Upper lobe of right lung (tissue), 1 donor: ENCODE measurements at places on chromosomes 12 and 14. TPM values are rescaled to one million over a fixed set of nuclear protein-coding genes. Genes with fewer than 3 reads are reported as not detected.

Gene MAP1LC3B2
- not detected for total RNA-seq

Gene OLR1
- 96.1 TPM for total RNA-seq

Gene ERP27
- 9.7 TPM for total RNA-seq

Gene DHH
- total RNA-seq, result 2.1 TPM

Gene MYO1A
- total RNA-seq, result 1.4 TPM

Gene LALBA
- not detected for total RNA-seq

Gene DBX2
- total RNA-seq, result not detected

Gene KRT4
- 6.8 TPM for total RNA-seq

Gene ZDHHC22
- total RNA-seq, result not detected

Gene TMBIM4
- total RNA-seq, result 154 TPM

Gene DLK1
- total RNA-seq, result not detected

Gene KRT79
- 5.4 TPM for total RNA-seq

Gene DIO2
- 1.0 TPM for total RNA-seq

Gene ITGA7
- total RNA-seq, result 14.7 TPM

Gene KRT1
- total RNA-seq, result 3.5 TPM

Gene HOXC5
- total RNA-seq, result not detected

- peak; percentile 81 for DNase-seq
These were observed 15.1 kb upstream of the PLEK2 start for GRCh38 chr14:67426983-67427606.

- DNase-seq, result no peak
These were observed 179.2 kb downstream of the CCDC91 start for GRCh38 chr12:28369483-28369882.

GRCh38 chr12:20629414-20630156 is 65.5 kb upstream of the SLCO1C1 start:
- DNase-seq, result no peak

GRCh38 chr12:132460571-132460970 is 29.4 kb upstream of the FBRSL1 start:
- no peak for DNase-seq

- DNase-seq, result peak; percentile 83
These were observed 16.5 kb upstream of the KRT78 start for GRCh38 chr12:52865090-52865944.

DNA sequence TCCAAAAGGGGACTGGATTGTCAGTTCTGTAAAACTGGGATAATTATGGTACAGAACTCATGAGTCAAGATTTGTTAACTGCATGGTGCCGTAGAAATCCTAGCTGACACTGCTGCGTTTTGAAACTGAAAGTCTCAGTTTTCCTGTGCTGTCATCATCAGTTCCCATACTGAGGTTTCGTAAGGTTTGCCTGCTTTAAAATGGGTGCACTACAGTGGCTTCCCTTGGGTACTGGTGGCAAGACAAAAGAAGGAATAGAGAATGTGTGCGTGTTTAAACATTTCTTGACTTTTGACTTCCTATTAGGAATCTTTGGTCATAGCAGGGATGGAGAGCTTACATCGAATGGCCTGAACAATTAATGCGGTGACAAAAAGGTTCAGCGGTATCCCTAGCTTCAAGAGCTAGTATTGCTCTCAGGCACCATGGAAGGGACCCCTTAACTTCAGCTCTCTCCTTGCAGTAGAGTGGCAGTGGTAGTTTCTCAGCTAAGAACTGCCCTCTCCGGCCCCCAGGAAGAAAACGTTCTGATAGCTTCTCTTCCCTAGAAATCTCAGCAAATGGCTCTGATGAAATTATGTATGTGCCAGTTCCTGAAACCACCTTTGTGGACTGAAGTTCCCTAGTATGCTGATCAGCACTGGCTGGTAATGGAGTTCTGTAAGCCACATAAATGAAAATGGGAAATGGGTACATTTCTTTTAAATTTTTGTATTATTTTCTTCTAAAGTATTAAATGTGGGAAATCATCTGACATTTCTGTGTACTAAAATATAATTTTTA is 28.9 kb downstream of the ANO6 start:
- no peak for DNase-seq

- no peak for DNase-seq
These were observed 207.4 kb downstream of the SYNE2 start for GRCh38 chr14:64060199-64060545.

DNA sequence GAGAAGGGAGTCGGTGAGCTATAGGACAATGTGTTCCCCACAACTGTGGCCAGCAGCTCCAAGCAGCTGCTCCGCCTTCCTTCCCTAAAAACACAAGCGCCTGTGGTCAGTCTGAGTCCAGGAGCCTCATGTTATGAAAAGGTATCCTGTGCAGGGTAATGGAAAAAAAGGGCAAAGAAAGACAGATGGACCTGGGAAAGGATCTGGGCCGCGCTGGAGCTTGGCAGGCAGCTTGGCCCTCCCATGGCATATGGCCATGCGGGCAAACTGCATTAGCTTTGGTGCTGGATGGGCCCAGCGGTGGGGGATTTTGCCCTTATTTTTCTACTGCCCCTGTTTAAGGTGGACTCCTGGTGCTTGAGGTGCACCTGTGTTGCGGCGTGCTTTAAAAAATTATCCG is 23.7 kb upstream of the CHST11 start:
- no peak for DNase-seq

- DNase-seq, result no peak
These were observed 33.7 kb upstream of the HELB start for GRCh38 chr12:66268562-66268961.

DNA sequence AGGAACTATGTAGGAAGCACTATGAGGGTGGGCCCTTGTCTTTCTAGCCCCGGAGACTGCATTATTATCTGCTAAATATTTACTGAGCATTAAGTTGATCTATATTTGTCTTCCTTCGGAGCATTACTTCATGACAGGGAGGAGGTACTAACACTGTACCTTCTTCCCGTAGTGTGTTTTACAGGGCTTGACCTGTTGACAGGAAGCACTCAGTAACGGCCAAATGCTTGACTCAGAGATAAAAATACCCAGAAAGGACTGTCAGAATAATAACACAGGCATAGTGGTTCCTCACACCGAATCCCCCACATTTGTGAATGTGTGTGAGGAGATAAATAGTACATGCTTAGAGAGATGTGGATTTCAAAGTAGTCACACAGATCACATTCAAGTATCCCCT is 466.6 kb downstream of the EGLN3 start:
- DNase-seq, result no peak

- DNase-seq, result no peak
These were observed 144.7 kb upstream of the BTG1 start for GRCh38 chr12:92290350-92290695.

GRCh38 chr12:121050725-121051124 is 11.7 kb upstream of the OASL start:
- DNase-seq, result no peak

GRCh38 chr12:31234955-31235867 is 90.7 kb downstream of the SINHCAF start:
- DNase-seq, result no peak

- peak; percentile 62 for DNase-seq
These were observed 27.6 kb upstream of the GALNT9 start for GRCh38 chr12:132356691-132357622.

DNA sequence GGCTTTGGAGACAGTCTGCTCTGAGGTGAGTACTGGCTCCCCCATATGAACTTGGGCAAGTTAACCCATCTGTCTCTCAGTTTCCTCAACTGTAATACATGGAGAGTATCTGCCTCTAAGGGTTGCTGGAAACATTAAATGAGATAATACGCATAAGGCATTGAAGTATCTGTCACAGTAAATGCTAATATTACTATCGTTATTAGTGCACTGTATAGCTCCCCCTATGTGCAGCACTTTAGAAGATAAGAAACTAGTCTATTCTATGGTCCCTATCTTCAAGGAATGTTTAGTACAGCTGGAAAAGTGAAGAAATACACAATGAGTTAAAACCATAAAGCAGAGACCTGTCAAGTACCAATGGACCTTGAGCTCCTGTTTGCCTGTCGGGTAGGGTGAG is 51.7 kb upstream of the CFL2 start:
- DNase-seq, result no peak

DNA sequence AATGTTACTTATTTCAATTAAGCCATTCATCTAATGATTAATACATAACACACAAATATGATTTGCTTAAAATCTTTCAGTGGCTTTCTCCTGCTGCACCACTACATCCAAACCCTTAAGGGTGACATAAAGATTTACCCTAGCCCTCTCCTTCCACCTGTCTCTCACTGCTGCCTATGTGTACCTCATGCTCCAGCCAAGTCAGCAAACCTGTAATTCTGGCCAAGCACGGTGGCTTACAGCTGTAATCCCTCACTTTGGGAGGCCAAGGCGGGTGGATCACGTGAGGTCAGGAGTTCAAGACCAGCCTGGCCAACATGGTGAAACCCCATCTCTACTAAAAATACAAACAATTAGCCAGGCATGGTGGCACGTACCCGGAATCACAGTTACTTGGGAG is 31.7 kb upstream of the CERS5 start:
- no peak for DNase-seq

GRCh38 chr12:95648990-95649791 is 97.9 kb upstream of the USP44 start:
- no peak for DNase-seq

- DNase-seq, result no peak
These were observed 149.4 kb downstream of the SLC38A4 start for GRCh38 chr12:46676396-46676795.

DNA sequence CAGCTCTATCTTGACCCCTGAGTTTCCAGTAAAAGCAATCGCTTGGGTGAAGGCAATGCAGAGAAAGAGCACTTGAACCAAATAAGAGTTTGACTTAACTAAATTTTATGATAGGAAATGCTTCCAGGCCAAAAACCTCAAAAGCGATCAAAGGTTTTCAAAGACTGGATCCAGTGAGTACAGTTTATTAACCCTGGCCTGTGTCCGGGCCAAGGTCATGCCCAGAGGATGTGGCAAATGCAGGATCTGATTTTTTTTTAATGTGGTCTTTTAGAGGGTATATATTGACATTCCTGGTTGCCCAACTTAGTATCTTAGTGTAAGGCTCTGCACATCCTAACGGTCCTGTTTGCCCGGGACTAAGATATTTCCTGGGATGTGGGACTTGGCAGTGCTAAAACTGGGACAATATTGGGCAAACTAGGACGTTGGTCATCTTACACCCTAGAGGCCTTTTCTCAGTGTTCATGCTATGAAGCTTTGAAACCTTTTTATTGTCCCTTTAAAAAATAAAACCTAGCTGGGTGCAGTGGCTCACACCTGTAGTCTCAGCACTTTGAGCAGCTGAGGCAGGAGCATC is 40.1 kb upstream of the TMED10 start:
- no peak for DNase-seq

- no peak for DNase-seq
These were observed 61.1 kb downstream of the WDR20 start for GRCh38 chr14:102200690-102201352.

DNA sequence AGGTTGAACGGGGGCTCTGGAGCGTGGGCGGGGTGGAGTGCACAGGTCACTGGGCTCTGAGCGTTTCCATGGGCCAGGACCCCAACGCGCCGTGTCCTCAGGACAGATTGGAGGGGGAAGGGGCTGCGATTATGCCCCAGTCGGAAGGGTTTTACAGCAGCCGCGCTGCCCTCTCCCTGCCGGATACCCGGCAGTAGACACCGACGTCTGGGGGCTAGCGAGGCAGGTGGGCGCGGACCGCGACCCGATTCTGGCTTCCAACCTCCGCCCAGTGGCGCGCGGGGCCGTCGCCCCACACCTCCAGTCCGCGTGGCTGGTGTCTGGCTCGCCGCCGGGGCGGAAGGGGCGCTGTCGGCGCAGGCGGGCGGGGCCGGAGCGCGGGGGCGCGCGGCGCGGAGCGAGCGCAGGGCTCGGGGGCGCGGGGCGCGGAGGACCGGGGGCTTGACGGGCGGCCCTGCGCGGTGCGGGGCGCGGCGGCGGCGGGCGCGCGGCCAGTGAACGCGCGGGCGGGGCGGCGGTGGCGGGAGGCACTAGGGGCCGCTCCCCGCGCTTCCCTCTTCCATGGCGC is 2.4 kb upstream of the KIF26A start:
- DNase-seq, result peak; percentile 66

DNA sequence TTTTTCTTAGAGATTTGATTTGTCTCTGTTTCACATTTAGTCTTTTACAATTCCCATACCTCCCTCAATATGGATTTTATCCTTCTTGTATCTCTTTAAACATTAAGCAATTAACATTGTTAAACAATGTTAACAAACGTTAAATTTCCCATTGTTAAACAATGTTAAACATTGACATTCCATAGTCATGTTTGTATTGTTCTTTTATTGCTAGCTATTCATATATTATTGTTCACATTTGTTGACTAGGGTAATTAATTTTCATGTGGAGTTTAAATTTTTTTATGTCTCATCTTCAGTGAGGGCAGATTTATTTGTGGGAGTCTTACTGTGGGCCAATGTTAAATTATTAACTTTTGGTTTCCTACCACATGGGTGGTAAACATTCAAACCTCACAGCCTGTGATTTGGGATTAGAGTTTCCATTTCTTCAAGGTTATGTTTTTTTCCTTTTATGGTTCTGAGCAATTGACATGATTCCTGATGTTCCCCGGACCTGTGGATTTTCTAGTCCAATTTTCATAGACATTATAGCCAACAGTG is 294.3 kb downstream of the ALG10B start:
- DNase-seq, result no peak

GRCh38 chr12:95481888-95482287 is 7.9 kb downstream of the METAP2 start:
- DNase-seq, result no peak

GRCh38 chr12:28794211-28794610 is 354.9 kb upstream of the FAR2 start:
- no peak for DNase-seq

GRCh38 chr12:22530-23201 is 43.9 kb upstream of the IQSEC3 start:
- peak; percentile 60 for DNase-seq

- no peak for DNase-seq
These were observed 448.6 kb downstream of the RAD51B start for GRCh38 chr14:68268197-68268596.

DNA sequence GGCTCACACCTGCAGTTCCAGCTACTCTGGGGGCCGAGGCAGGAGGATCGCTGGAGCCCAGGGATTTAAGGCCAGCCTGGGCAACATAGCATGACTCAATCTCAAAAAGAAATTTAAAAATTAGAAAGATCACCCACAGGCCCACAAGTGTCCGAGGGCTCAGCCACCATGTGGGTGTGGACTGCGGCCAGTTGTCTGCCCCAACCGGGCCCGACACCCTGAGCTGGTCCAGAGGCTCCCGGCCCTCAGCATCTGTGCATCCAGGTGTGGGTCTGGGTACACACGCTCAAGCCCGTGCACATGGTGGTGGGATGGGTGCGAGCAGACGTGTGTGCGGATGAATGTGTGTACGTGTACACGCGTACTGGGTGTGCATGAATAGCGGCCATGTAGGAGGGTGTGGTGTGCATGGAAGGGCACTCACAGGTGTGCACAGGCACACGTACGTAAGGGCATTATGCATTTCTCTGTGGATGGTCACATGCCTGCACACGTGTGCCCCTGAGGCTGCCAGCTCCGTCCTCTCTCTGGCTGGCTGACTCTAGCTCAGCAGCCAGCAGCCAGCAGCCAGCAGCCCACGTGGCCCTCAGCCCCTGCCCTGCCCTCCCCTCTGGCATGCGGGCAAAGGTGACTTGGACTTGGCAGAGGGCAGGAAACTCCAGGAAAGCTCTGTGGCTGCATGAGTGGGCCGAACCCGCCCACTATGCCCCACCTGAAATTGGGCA is 23.3 kb upstream of the NUDT14 start:
- peak; percentile 90 for DNase-seq
